ENCODE measurements at places on chromosomes 1 and 21. TPM values are rescaled to one million over a fixed set of nuclear protein-coding genes. Genes with fewer than 3 reads are reported as not detected.

DNA sequence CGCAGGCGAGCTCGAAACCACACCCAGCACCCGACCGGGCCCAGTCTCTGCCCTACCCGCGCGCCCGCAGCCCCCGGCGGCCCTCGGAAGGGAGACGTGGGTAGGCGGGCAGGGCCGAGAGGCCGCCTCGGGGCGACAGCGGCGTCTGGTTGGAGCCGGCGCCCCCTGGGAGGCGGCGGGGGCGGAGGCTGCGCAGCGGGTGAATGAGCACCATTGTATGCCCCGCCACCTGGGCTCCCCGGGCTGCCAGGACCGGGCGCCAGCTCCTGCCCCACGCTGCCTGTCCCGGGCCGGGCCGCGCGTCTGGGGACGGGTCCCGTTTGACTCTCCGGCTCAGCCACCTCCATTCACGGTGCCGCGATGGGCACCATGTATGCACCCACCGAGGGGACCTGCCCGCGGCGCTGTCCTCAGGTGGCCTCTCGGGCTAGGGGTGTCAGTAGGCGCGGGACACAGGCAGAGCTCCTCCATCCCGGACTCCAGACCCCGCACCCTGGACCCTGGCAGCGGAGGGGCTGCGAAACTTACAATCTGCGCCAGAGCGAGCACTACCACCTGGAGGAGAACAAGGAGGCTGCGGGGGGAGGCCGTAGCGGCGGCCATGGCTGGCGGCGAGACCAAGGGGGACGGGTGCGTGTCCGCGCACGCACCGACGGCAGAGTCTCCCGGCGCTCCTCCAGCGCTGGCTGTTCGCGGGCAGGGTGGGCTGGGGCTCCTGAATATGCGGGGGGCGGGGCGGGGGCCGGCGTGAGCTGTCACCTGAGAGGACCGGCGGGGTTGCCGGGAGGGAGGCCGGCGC, at the start of gene COL9A2:
TSS of gene COL9A2 (minus strand) at position 692 of the 799 bp plus-strand sequence. CDS start at position 603, 89 bp downstream.
- DNase-seq, result no peak

TCHH gene
- 0.12 TPM for total RNA-seq

KCNN3 gene
- 4.8 TPM for total RNA-seq

DNA sequence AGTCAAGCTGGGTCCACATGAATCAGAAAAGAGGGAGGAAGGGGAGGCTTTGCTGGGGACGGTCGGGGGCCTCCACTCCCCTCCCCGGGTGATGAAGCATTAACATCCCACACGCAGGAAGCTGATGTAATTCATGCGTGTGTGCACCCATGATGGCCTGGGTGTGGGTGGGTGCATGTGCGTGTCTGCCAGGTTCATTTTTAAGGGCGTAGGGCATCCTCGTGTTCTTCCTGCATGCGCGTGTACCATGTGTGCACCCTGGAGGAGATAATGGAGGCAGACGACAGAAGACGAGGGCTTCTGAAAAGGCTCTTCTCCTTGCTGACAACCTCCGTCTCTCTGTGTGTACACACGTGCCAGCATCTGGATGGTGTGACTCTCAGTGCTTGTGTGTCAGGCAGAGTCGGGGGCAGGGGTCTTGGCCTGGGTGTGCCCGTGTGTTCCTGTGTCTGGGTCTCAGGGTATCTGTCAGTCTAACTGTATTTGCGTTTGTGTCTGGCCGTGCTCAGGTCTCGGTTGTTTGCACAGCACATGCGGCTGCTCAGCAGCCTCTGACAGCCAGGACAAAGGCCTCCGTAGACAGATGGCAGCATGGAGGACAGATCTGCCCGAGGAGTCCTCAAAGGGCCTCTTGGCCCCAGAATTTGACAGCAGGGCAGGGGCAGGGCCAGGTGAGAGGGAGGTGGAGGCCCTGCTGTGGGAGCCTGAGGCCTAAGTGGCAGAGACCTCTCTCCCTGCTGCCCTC, 2.4 kb downstream of the RAP1GAP start:
- no peak for DNase-seq

GPR37L1 gene
- not detected for total RNA-seq

GRCh38 chr1:31027693-31028526, 37.6 kb downstream of the PUM1 start:
- DNase-seq, result no peak

INKA2 gene
- total RNA-seq, result 10.4 TPM

- no peak for DNase-seq
Measured at GRCh38 chr1:43247256-43247921, 22.4 kb upstream of the TMEM125 start.

LAD1 gene
- total RNA-seq, result 1.1 TPM

BGLAP gene
- total RNA-seq, result not detected

EDN2 gene
- 0.53 TPM for total RNA-seq

DNA sequence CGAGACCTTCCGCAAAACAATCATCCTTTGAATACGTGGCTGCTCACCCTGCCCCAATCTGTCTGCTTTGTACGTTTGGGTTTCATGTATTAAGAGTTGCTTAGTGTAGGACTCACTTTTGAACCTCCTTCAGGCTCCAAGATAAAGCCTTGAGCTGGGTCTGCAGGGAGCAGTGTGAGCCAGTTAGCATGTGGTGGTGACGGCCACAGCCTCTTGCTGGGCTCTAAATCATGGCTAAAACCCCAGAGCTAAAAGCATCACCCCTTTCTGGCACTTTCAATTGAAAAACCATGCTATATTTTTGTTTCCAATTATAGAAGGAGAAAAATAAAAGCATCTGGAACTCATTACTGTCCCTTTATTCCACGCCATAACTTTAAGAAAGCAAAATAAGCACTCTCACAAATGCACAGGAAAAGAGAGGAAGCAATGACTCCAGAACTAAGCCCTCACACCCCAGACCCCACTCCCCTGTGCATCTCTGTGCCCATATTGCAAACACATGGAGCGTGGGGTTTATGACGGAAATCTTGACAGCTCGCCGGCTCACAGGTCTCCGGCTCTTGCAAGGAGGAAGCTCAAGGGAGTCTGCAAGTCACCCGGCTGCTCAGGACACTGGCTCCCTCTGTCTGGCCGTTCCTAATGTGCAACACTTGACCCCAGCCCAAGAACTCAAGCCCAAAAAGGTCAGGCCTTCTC, 135.5 kb downstream of the MIS18A start:
- no peak for DNase-seq

DNA sequence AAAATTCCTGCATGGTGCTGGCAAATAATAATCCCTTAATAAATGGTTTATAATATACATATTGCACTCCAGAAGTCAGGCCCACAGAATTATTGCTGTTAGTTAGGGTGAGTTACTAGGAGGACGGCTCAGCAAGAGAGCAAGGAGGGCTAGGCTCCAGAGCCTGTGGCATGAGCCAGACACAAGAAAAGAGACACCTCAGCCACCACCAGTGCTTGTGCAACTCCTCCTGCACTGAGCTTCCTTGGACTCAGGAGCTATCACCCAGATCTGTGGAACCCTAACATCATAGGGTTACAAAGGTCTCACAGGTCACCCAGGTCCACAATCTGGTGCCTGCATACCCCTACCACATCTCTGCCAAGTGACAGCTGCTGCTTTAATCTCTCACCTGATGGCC, 12.8 kb upstream of the LRRC8D start:
- DNase-seq, result no peak

DNA sequence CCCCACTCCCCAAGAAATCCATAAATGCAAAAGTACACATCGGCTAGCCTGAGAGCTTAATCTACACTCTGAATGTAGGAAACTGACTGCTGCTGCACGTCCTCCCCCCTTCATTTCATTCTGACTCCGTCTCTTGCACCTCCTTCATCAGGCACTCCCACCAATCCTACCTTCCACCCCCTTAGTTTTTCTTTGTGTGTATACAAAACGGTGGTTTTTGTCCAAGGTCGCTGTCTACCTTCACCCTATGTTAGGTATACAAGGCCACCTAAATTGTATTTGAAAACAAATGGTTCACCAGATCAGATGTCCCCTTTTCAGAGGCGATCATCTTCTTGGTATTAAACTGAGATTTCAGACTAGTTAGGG, 1.9 kb downstream of the WDR26 start:
- no peak for DNase-seq

IL24 gene
- total RNA-seq, result not detected

CLCA1 gene
- total RNA-seq, result not detected

AMY1C gene
- total RNA-seq, result not detected

DNA sequence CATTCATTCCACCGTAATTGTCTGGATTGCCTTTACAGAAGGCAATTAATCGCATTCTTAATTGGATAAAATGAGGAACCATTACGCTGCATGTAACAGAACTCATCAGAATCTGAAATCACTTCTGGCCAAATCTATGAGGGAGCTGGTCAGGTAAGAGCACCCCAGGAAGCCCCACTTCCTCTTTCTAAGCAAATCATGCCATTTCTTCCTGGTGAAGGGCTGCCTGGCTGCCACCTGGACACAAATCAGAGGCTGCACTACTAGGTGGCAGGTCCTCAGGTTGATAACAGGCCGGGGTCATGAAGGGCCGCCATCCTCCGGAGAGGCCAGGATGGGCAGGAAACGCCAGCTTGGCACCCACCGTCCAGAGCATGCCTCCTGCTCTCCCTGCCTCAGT, 73.7 kb downstream of the CAPZB start:
- DNase-seq, result no peak

- DNase-seq, result no peak
Measured at GRCh38 chr1:31871703-31872102, 55.9 kb upstream of the SPOCD1 start.

- DNase-seq, result no peak
Measured at GRCh38 chr1:172754609-172755008, 95.7 kb downstream of the FASLG start.

DNA sequence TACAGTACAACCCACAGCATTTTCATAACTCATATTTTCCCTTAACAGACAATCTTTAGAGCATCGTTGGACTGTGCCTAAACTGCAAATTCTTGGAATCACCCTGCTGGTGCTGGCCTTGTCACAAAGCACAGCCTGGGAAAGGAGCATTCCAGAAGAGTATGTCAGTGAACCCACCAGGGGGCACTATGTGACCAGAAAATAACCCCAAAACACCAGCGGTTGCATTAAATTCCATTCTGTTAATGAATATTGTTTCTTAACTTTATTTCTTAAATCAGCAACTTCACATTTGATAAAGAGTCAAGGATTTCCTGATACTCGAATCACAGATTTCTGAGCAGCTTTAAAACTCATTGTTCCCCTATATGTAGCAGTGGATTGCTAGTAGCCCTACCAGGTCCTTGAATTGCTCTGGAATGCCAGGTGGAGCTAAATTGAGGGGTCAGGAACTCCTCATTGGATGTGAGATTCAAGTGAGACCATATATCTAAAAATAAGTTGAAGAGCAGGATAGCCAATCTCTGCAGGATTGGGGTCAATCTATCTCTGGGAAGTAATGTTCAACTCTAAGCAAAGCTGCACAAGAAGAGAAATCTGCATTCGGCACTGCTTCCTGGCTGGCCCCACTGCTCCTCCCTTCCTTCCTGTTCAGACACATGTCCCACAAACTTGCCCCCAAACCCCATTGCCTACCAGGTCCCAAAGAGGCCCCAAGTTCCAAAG, 12.7 kb upstream of the RAB4A start:
- peak; percentile 50 for DNase-seq

DNA sequence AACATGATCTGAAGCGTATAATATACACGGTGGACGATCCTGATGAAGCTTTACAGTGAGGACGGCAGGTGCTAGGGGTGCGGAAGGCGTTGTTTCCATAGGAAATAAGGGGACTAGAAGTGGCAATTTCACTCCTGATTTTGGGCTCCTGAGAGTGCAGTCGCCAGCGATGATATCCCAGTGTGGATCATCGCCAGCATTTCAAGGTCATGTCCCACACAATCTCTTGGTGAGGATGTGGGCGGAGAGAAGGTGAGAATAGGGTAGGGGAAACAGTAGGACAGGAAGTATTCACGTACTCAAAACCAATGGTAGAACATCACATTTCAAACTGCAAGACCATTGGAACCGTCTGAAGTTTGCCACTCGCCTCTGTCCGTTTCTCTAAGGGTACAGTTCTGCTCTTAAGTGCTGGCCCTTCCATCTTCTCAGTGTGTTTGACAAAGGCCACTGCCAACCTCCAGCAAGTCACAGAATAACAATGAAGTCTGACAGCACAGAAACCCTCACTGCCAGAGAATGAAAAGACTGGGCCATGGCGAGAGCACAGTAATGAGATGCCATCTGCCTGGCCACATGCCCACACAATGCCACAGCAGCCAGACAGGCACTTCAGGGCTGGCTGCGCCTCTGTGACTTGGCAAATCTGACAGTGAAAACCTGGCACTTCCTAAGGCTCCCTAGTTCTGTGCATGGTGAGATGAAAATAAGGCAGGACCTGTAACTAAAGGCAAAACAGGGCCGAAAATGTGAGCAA, 27.9 kb downstream of the PCSK9 start:
- DNase-seq, result no peak

PLA2G2C gene
- not detected for total RNA-seq

CD1B gene
- total RNA-seq, result not detected

SLX9 gene
- 26.5 TPM for total RNA-seq

TRIM67 gene
- 0.58 TPM for total RNA-seq

DNA sequence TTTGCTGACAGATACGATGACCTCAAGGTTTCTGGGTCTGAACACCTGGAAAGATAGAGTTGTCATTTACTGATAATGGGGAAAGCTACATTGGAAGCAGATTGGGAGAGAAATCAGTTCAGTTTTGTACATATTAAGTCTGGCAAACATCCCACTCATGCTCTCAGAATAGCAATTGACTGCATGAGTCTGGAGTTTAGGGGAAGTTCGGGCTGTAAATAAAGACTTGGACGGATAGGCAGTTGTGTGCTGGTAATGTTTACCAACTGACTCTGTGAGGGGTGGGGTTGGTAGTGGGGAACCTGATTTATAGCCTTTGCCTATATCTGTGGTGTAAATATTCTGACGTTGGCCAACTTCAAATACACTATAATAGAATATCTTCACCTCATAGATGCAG, 4.0 kb downstream of the H6PD start:
- no peak for DNase-seq

- no peak for DNase-seq
Measured at GRCh38 chr1:200448034-200448762, 38.4 kb upstream of the ZNF281 start.

GRCh38 chr1:91997607-91998195, 32.1 kb upstream of the EPHX4 start:
- peak; percentile 31 for DNase-seq

ARHGEF19 gene
- total RNA-seq, result 3.7 TPM

- DNase-seq, result peak; percentile 47
Measured at GRCh38 chr1:97849345-97850340, 71.2 kb downstream of the DPYD start.

LCE1F gene
- total RNA-seq, result not detected

CAPN9 gene
- total RNA-seq, result not detected

CD5L gene
- not detected for total RNA-seq

DNA sequence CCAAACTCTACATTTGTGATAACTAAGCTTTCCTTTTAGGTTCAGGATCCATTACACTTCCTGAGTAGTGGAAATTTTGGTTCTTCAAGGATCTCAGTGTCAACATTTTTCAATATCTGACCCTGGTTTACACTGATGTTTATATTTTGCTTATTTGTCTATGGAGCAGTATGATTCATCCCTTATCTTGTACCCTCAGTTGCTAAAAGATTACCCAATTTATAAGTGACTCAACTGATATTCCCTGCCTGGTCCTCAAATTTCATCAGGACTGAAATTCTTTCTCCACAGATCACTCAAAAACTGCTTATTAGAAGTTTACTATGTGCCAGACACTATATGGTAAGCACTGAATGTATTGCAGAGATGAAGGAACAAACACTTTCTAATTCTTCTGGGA, 139.1 kb upstream of the CHRM3 start:
- no peak for DNase-seq

All from glomerular endothelial cell (primary cell).